HepG2 (cell line): ENCODE measurements at places on chromosomes 11 and 22.

DNA sequence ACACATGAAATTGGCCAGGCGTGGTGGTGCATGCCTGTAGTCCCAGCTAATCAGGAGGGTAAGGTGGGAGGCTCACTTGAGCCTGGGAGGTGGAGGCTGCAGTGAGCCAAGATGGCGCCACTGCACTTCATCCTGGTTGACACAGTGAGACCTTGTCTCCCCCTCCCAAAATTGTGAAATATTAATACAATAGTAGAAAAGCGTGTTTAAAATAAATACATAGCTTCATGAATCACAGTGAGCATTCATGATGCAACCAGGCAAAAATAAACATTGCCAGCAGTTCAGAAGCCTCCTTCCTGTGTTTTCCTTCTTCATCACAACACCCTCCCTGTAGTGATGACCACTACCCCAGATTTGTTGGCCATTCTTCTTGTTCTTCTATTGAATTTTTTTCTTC lies 4.3 kb upstream of the TEAD1 start:
- peak; percentile 65 for DNase-seq

- DNase-seq: no peak
These were observed 16.7 kb upstream of the TXNRD2 start for GRCh38 chr22:19958083-19959042.

DNA sequence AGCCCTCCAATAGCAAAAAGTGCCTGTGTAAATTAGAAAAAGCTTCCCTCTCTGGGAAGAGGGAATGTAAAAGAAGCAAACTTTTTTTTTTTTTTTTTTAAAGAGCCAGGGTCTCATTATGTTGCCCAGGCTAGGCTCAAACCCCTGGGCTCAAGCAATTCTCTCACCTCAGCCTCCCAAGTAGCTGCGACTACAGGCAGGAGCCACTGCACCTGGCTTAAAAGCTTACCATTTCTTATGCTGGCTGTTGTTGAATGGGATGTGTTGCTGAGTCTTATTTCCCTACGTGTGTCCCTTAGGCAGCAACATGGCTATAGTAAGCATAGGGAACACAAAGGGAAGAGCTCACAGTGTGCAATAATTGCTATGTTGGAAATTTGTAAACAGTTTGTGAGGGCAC lies 225.5 kb upstream of the CCDC90B start:
- no peak for DNase-seq

GRCh38 chr11:44955015-44955738 lies 4.5 kb upstream of the TP53I11 start:
- no peak for DNase-seq

DNA sequence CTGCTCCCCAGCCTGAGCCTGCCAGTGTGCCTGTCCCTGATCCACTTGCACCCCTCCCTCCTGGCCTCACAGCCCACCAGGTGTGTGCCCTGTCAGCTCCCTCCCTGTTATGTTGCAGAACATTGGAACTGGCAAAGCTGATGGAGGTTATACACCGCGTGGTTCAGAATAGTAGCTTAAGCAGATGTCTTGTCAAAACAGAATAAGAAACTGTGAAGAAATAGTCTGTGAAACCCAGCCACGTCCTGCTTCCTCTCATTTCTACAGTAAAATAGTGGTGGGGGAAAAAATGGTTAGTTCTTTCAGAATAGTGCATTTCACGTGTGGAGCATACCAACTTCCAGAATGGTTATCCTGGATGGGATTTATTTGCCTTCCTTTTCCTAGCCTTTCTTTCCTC lies 161.2 kb upstream of the NAV2 start:
- DNase-seq: no peak

GRCh38 chr11:69611548-69612526 lies 29.1 kb upstream of the CCND1 start:
- no peak for DNase-seq

- no peak for DNase-seq
These were observed 35.6 kb upstream of the ACER3 start for GRCh38 chr11:76824980-76825725.

- DNase-seq: no peak
These were observed 26.4 kb downstream of the OR52K1 start for GRCh38 chr11:4508886-4509285.

GRCh38 chr11:72626414-72626936 lies 47.7 kb downstream of the PDE2A start:
- no peak for DNase-seq

GRCh38 chr11:44446996-44447771 lies 118.3 kb upstream of the CD82 start:
- no peak for DNase-seq

GRCh38 chr11:12569499-12570425 lies 104.5 kb upstream of the TEAD1 start:
- DNase-seq: no peak

DNA sequence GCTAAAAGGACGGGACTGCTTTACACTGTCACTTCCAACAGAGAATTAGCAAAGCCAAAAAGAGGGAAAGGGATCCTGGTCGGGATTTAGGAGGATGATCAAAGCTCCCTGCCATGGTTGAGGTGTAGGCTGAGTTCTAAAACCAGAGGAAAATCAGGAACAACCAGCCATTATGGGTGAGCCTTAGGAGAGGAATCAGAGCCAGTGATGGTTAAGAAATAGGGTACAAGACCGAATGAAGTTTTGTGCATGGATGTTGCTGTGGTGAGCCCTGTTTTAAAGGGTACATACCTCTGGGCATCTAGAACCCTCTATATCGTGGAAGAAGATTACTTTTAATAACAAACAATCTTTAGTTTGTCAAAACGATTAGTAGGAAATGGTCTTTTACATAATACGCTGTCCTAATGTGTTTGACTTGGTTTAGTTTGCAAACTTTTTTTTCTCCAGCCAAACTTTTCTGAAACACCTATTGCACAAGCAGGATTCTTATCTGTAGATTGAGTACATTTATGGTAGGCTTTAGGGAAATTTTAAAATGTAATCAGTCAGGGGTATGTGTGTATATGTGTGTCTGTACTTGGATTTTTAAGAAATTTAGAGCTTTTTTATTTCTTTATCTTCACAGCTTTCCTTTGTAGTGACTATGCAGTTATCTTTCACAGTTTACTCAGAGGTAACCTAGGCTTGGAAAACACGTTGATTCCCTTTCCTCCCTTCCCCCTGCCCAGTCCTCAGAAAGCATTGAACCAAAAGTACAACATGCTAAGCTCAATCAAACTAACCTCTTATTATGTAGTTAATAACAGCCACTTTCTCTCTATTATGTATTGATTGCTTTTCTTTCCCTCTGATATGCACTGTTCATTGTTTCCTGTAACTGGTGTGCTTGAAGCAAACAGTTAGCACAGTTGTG lies 26.8 kb downstream of the TRIM44 start:
- no peak for DNase-seq

DNA sequence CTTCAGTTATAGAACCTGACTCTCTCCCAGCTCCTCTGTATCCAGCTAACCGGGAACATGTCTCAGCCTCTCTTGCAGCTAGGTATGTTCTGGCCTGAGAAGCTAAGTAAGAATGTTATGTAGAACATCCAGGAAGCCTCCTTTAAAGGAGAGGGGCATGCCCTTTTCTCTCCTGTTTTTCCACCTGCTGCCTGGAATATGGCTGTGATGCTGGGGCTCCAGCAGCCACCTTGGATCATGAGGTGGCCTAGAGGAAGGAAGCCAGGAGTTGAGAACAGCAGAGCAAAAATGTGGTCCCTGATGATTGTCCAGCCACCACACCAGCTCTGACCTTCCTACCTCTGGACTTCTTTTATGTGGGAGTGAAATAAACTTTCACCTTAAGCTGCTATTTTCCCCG lies 117.6 kb downstream of the MPPED1 start:
- DNase-seq: no peak

DNA sequence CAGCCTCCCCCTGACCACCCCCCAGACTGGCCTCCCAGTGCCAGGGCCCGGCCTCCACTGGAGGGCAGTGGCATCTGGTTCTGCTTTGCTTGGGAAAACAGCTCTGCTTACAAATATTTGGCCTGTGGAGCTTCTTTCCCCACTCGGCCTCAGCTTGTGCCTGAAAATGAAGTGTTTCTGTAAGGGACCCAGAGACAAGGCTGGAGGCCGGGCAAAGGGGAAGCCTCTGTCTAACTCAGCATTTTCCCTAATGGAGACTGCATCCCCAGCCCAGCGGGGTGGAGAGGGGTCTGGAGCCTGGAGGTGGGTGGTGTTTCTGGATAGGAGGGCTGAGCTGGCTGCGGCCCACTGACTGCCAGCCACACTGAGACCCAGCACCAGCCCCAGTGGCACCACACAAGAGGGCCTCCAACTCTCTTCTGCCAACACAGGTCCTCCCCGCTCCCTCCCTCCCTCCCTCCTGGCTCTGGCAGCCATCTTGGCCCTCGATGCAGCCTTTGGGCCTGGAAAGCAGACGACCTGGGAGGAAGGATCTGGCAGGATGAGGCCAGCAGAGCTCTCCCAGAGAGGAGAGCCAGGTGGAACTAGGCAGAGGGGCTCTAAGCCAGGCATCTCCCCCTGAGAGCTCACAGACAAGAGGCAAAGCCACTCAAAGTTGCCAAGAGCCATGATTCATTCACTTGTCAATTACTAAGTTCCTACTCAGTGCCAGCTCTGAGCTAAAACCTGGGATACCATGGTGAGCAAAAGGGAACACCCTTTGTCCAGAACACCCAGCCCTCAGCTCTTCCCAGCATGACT lies 77.1 kb upstream of the CD82 start:
- no peak for DNase-seq
